ENCODE measurements at places on chromosomes 1 and 21. TPM values are rescaled to one million over a fixed set of nuclear protein-coding genes. Genes with fewer than 3 reads are reported as not detected.

DNA sequence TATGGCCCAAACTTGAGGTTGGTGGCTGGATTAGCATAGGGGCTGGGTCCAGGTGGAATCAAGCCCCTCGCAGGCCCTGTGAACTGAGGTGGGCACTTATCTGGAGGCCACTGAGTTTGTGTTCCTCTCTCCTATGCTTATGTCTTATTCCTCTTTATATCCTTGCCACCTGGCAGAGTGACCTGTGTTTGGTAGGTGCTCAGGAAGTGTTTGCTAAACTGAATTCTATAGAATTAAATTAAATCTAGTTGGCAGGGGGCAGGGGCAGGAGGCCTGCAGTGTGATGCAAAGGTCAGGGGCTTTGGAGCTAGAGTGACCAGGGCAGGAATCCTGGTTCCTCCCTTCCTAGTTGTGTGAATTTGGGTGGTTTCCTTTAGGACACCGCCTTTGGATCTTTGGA, 1.1 kb upstream of the TMEM9 start:
- no peak for DNase-seq

DNA sequence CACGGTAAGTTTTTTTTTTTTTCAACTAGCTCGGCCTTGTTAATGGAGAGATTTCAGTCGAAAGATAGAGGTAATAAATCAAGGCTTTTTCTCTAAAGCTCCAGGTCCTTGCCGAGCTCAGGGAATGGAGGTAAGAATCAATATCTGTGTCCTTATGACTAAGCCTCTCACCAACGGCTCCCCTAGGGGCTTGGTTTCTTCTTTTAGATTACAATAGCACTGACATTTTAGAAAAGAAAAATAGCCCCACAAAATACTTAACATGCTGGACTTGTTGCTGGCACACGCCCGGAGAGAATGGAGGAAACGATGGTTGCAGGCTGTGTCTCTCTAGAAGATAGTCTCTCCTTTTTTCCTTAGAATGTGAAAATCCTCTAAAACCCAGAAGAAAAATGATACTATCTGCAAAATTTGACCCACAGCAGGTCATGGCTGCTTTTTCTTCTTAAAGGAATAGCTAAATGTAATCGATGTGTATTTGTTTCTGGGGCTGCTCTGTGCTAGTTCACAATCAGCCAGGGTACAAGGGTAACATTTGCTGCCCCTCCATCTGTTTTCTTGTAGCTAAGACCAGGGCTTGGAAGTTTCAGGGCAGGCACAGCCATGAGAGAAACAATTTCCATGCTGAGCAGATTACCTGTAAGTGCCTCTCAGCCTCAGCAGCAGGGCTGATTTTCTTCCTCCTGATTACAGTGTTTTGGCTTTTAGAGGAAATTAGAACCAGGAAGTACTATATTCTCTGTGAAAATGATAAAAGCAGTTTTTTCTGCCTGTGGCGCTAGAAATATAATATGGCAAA, 86.2 kb upstream of the GNG12 start:
- DNase-seq, result no peak

- DNase-seq, result no peak
Measured at GRCh38 chr1:116871779-116872146, 38.0 kb upstream of the PTGFRN start.

- peak; percentile 5 for DNase-seq
Measured at GRCh38 chr1:108609483-108610049, 49.7 kb downstream of the EEIG2 start.

DNA sequence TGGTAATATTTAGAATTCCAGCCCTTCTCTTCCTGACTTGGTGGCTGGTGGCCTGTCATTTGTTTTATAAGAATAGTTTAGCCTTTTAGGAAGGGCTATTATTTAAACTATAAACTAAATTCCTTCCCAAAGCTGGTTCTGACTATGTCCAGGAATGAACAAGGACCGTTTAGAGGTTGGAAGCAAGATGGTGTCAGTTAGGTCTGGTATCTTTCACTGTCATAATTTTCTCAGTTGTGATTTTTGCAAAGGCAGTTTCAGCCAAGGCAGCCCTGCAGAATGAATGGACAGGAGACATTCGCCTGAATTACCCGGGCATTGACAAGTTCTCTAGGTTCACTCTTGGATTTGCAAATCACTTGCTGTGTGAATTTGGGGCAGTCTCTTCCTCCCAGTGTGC, 67.2 kb downstream of the TLR5 start:
- no peak for DNase-seq

DNA sequence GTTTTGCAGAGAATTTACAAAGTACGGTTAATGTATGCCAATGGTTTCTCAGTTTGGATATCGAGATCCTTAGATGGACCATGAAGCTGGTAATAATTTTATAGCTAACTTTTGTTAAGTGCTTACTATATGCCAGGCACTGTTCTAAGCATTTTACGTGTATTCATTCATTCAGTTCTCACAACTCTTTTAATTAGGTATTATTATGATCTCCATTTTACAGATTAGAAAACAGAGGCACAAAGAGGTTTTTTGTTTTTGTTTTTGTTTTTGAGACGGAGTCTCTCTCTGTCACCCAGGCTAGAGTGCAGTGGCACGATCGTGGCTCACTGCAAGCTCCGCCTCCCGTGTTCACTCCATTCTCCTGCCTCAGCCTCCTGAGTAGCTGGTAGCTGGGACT, 7.2 kb downstream of the RPRD2 start:
- DNase-seq, result no peak

DNA sequence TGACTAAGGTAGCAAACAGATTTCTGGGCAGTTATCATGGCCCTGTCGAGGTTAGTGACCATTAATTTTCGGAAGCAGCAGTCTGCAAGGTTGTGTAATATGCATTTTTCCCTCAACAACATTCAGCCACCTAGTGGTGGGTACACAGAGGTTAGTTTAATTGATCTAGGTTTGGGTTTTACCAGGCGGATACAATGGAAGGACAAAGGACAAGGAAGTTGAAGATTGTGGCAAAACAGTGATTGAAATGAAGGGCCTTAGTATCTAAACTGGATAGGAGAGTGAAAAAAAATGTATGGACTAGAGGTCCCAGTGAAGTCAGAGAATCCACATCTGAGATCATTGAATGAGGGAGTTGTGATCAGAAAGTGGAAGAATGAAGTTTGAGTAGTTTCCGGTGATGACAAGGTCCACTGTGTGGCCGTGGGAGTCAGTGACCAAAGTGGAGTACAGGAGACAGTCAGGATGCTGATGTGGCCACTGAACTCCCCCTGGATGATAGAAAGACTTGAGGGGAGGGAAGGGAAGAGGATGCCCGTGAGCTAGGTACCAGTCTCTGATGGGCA, 2.8 kb downstream of the ARMH1 start:
- DNase-seq, result peak; percentile 37

DNA sequence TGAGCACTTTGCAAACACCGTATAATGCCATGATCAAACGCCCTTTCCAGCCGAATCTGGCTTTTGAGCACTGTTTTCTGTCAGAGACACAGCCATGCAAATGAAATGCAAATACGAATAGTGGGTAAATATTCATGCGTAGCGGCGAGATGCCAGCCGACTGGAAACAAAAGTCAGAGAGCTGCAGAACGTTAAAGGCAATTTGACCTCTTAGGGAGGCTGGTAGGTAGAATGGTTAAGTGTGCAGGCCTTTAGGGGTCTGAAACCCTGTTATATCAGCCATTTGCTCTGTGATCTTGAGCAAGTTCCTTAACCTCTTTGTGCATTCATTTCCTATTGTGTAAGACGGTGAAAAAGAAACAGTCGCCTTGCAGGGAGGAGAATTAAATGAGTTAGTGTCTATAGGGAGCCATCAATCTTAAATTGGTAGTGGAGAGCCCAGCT, 6.5 kb upstream of the SDHB start:
- DNase-seq, result no peak

- no peak for DNase-seq
Measured at GRCh38 chr1:41738475-41738874, 180.2 kb downstream of the HIVEP3 start.

DNA sequence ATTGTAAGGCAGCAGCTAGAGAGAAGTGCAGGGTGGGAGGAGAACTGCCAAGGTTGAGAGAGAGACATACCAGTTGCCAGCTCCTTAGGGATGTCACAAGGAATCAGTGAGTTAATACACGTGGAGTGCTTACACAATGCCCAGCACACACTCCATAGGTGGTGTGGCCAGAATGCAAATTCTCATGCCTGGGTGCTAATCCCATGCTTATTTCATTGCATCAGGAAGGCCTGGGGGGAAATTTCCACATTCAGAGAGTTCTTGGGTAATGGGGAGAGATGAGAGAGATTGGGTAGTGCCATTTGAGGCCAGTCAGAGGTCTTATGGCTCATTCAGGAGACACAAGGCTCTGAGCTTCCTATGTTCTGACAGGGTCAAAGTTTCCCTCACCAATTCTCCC, 38.7 kb downstream of the GJA5 start:
- DNase-seq, result no peak

- no peak for DNase-seq
Measured at GRCh38 chr1:181369416-181369815, 113.9 kb upstream of the CACNA1E start.

DNA sequence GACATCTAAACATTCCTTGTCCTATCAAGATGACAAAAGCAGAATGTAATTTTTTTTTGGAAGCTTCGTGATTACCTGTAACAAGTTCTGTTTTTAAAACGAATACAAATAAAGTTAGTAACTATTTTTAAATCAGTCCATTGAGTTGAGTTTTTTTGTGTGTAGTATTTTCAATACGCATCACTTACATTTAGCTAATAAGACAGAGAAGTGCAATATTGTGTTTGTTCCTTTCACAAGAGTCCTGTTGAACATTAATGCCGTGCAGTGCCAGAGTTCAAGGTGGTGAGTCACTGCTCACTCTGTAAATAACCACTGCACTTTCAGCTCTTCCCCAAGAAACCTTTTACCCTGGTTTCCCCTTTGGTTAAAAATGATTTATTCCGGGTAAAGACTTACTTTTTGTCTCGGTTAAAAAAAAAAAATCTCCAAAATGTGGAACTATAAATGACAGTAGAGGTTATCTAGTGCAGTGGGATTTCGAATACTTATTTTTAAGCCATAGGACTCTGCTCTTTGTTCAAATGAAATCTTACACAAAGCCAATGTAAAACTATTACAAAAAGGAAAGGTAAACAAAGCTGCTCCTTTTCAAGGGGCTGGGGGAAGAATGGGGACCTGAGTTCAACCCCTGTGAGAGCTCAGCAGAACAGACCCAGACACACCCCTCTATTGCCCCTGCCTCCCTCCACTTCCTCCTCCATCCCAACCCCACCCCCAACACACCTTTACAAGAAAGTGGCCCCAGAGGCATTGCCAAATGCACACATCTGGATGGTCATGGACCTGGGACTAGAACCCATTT, 14.8 kb upstream of the NCMAP start:
- no peak for DNase-seq

- DNase-seq, result no peak
Measured at GRCh38 chr1:211229365-211229759, 29.8 kb upstream of the RCOR3 start.

GRCh38 chr1:190688096-190688495, 210.4 kb upstream of the BRINP3 start:
- DNase-seq, result no peak

DNA sequence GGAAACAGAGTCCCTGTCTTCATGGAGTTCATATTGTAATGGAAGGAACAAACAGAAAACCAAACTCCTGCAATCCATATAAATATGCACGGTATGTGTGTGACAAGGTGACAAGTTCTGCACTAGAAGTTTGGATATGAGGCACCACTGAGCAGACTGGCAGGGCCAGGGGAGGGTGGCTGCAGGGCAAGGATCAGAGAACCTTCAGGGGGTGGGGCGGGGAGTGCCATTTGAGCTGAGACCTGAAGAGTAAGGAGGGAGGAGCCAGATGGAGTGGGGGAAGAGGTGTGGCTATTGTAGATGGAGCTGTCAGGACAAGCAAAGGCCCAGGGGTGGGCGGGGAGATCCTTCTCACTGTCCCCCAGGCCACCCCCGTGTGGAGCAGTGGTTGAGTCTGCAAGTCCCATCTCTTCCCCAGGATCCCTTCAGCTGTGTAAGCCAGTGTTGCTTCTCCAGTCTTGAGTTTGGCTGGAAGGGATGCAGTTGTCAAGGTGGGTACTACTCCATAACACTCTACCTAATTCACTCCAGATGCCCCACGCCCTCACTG, 76.4 kb downstream of the ATP5PO start:
- no peak for DNase-seq

DNA sequence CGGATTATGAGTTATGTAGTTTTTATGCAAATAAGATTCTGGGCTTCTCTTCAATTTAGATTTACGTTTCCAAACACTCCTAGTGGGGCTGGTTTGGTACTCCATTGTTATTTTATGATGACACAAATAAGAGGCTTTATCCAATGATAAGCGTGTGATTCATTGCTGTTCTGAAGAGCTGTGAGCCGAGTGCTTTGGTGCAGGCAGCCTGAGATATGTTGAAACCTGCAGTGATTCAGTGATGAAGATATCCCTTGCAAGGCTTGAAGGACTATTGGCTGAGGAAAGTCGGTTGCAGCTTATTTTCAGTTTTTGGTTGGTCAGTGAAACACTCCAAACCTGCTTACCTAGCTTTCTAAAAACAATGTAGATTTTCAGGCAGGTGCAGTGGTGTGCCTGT, 112.2 kb downstream of the RYR2 start:
- no peak for DNase-seq

DNA sequence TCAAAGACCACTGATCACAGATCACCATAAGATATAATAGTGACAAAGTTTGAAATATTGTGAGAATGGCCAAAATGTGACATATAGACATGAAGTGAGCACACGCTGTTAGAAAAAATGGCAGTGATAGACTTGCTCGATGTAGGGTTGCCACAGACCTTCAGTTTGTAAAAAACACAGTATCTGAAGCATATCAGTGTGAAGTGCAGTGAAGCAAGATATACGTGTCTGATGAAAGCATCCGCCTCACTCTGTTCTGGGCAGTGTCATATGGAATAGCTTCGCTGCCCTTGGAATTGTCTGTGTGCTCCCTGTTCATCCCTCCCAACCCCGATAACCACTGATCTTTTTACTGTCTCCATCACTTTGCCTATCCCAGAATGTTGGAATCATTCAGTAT, 50.7 kb downstream of the GALNT2 start:
- no peak for DNase-seq

GRCh38 chr21:14879458-14879857, 185.3 kb downstream of the NRIP1 start:
- DNase-seq, result no peak

DNA sequence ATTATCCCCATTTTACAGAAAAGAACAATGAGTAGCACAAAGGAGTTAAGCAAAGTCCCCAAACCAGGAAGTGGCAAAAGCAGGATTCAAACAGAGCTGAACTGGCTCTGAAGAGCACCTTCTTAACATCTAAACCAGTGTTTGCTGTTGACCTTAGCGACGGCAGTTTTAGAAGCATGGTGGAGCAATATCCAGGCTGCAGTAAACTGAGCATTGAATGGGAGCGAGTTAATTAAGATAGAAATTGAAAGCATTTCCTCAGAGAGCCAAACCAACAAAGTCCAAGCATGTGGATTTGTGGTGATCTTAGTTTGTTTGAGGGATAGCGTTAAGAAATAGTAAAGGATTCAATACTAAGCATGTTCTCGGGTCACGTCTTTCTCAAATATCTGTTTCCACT, 13.4 kb upstream of the ZNF281 start:
- no peak for DNase-seq

Gene DISP1
- 9.2 TPM for total RNA-seq

Gene F13B
- not detected for total RNA-seq
